ENCODE measurements at places on chromosomes 2 and 18.

DNA sequence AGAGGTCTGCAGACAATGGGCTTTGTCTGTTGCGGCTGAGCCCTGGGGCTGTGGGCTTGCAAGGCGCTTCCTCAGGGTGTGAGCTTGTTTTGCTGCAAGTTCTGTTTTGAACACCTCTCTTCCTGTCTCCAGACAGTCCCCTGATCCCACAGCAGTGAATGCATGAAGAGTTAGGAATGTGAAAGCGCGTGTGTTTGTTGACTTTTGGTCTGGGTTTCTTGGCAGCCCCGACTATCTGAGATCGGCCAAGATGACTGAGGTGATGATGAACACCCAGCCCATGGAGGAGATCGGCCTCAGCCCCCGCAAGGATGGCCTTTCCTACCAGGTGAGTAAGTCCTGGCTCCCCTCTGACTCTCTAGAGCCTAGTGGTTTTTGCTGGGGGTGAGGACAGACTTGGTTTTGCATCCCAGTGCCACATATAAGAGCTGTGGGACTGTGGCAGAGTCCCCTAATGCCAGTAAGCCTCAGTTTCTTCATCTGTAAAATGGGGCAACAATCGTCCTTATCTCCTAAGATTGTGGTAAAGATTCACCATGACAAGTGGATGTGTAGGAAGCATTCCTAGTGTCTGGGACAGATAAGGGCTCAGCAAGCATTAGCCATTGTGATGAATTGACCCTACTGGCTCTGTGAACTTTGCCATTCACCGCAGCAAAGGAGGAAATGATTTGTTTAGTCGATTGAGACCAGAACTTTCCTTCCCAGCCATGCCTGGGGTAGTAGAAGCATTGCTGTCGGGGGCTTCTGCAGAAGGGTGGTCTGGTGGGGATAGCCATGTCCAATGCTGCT is 3.0 kb downstream of the LBH start:
- DNase-seq = peak; percentile 82

DNA sequence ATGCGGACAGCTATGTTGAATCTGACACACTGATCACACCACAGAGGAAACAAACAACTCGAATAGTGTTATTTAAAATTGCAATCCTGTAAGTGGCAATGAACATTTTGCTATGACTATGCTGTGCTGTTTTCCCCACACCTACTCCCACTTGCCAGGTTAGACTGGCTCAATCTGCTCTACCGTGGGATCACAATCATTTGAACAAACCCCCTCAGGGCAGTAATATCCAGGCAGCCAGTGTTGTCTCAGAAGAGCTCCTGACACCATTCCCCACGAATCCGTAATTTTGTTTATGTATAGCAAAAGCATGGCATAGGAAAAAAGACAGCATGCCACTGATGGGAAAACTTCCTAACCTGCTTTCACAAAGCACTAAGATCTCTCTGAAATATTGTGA is 284.3 kb downstream of the ERBB4 start:
- DNase-seq = no peak

- no peak for DNase-seq
Measured at GRCh38 chr2:98012561-98012991, 16.8 kb upstream of the TMEM131 start.

DNA sequence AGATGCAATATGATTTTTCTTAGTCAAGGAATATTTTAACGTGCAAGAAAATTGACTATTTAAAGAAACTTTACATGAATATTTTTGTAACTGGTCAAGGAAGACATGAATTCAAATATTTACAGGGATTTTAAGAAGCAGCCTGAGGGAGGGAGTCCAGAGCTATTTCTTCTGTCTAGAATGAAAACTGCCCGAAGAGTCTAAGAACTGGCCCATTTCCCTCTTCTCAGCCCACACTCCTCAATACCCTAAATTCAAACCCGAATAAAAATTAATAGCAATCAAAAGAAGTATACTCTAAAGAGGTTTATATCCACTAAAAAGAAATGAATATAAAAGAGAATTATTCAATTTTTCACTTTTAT is 6.5 kb upstream of the NDUFV2 start:
- no peak for DNase-seq

DNA sequence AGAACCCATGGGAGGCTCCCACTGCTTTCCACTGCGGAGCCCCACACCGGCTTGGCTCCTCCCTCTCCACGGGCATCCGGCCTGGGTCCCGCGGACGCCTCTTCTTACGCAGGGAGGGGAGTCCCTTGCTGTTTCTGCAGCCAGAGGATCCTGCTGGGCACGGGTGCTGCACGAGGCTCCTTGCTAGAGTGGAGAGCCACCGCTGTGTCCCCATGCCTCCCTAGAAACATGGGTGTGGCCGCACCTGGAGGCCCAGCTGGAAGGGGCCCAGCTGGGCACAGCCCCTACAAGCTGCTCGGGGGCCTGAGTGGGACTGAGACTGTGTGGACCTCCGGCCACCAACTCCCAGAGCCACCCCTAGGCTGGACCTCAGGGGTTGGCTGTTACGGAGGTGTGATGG is 67.7 kb upstream of the GPC1 start:
- no peak for DNase-seq

- DNase-seq = peak; percentile 28
Measured at GRCh38 chr2:230068016-230068650, 591 bp downstream of the SLC16A14 start.

GRCh38 chr18:3741333-3741732 is 291.4 kb downstream of the TGIF1 start:
- no peak for DNase-seq

DNA sequence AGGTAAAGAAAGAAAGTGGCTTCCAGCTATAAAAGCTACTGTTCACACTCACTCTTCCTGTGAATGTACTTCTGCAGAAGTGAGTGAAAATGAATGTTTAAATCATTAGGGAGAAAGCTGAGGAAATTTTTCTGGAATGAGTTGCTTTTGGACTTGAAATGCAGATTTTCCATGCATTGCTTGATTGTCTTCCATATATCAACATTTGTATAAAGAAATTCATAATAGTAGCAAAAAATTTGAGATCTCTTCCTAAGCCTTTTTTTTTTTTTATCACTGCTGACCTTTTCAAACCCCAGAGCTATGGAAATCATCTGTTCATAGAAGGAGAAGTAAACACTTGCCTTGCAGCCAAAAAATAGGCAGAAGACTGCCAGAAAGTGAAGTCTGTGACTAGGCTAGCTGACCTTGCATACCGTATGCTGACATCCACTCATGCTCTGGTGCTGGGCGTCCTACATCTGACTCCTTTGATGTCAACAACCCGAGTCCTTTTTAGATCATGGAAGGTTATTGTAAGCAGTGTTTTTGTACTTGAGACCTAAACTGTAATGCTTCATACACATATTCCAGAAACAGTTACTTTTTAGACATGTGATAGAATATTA is 154.5 kb upstream of the RASGRP3 start:
- DNase-seq = peak; percentile 64

- DNase-seq = no peak
Measured at GRCh38 chr2:9649261-9649660, 18.5 kb upstream of the YWHAQ start.

DNA sequence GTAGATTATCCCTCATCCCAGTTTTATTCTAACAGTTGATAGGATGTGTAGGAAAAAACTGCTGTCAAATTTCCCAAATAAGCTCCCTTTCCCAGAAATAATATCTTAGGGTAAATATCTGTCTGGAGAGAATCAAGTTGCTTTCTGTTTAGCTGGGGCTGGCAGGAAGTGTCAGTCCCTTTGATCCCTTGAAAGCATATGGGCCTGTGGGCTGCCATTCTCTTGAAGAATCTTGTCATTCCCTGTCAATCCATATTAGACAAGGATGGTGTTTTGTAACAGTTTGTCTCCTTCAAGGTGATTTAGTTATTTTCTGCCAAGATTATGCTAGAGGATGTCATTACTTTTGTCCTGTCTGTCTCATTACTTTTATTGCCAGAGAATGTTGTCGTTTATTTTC is 37.1 kb upstream of the UBE2E3 start:
- DNase-seq = no peak

DNA sequence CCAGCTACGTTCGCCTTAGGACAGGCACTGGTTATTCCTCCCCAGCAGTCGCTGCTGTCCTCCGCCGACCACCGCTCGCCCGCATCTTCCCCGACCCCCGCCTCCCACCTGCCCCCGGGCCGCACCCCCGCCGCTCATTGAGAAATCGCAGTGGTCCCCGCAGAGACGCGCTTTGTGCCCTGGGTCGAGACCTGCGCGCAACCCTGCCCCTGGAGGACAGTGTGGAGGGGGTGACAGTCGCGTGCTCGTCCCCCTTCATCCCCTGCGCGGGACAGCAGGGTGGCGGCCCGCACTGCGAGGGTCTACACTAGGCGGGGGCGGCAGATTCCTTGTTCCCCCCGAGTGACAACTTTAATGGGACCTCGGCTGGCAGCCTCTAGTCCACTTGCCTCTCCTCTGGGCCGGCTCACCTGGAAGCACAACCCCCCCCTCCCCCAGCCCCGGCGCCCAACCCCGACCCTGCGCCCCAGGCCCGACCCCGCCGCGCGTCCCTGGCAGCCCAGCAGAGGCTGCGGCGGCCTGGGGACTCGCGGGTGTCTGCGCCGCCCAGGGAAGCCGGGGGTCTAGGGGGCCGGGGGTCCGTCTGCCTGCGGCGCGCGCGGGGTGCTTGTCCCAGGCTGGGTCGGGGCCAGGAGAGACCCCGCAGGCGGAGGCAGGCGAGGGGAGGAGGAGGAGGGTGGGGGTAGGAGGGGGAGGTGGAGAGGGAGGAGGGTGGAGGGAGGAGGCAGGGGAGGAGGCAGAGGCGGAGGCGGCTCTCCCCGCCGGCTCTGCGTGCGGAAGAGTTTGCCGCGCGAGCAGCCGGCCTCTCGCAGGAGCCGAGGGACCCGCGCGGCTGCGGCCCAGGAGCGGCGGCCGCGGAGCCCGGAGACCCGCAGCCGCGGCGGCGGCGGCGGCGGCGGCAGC is at the start of gene NPAS2:
Gene NPAS2, plus strand, starts transcription at position 770 of the 903 bp plus-strand sequence. CDS start 84,616 bp downstream, outside the sequence.
- DNase-seq = peak; percentile 58

Measured in fibroblast of skin of right quadriceps (primary cell).